ENCODE measurements at places on chromosomes 6 and 20.

GRCh38 chr20:47206962-47207641, 149.4 kb downstream of the ZMYND8 start:
- DNase-seq: no peak

GRCh38 chr6:48318670-48319069, 207.7 kb upstream of the PTCHD4 start:
- no peak for DNase-seq

GRCh38 chr6:146040360-146040759, 11.5 kb downstream of the GRM1 start:
- no peak for DNase-seq

DNA sequence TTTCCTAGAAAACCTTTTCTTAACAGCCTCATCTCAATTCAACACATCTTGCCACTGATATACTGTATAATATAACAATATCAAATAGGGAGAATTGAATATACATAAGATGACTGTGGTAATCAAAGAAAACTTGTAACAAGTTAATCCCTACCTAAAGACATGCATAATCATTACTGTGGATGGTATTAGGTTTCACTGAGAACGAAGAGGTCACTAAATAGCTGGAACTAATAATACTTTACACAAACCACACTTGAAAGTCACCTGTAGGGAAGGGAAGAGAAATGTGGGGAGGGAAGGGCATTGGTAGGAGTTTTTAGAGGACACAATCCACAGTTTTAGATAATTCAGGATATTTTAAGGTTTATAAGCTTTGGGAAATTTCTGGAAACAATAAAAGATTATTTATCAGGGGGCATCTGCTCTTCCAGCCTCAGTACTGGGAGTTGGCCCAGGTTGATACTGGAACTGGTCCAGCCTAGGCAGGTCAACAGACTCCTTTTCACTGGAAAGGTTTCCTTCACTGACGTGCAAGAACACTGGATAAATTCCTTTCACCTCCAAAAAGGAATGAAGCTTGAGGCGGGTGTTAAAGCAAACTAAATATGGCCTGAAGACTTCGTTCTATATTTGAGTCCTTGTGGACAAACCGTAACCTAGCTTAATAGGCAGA, 44.0 kb downstream of the MAP7 start:
- no peak for DNase-seq

DNA sequence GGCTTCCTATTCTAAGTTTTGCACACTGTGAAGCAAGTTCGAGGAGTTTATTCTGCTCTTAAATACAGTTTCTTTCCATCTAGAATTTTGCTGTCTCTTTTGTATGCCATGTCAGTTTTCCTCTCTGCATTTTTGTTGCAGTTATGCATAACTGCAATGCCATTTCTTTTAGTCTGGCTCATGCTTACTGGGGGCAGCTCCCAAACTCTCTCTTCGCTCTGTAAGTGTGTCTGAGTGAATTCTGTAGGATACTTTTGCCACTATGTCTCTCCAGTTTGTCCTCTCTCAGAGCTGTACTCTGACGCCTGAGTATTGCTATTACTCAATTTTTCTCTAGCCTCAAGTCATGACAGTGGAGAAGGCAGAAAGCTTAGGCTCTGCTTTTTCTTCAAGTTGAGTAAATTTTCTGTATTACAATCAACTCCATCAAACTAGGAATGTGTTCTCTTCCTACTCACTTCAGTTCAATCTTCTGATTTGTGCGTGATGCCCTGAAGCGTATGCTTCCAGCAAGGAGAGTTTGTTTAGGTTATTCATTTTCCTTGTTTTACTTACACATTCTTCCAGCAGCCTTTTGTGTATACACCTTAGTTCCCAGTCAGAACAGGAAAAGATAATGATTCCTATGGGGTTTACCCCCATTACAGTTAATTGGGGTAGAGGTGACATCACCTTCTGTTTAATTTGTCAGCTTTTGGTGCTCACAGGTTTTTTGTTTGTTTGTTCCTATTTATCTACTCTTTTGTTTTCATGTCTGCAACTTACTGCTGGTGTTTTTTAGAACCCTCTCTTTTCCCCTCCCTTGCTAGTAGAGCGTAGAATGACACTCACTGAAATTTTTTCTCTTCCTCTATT, 430.9 kb downstream of the BCKDHB start:
- DNase-seq: no peak

DNA sequence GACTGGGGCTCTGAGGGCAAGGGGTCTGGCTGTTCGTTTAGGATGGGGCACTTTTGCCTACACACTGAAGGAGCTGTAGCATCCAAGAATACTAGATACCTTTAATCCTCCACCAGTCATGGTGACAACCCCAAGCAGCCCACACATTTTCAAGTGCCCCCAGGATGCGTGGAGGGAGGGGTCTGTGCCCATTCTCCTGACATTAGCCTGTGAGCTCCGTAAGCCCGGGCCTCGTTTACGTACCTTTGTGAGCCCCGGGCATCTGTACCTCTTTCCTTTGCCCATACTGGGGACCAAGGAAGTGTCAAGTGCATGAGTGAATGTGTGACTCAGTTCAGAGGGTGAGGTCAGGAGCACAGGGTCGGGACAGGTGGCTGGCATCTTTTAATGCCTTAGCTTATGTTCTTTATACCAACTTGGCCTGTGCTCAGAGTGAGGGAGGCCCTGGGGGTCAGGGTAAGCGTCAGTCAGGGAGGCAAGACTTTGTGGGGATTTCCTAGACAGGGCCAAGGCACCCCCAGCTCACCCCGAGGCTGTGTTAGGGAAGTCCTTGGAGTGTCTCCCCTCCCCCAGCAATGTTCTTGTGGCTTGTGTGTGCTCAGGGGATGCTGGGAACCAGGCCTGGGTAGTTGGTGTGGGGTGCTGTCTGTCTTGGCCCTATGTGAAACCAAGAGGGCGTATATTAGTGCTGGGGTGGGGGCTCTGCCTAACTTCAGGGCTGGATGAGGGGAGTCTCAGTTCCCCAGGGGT, 12.9 kb downstream of the VEGFA start:
- DNase-seq: peak; percentile 38

DNA sequence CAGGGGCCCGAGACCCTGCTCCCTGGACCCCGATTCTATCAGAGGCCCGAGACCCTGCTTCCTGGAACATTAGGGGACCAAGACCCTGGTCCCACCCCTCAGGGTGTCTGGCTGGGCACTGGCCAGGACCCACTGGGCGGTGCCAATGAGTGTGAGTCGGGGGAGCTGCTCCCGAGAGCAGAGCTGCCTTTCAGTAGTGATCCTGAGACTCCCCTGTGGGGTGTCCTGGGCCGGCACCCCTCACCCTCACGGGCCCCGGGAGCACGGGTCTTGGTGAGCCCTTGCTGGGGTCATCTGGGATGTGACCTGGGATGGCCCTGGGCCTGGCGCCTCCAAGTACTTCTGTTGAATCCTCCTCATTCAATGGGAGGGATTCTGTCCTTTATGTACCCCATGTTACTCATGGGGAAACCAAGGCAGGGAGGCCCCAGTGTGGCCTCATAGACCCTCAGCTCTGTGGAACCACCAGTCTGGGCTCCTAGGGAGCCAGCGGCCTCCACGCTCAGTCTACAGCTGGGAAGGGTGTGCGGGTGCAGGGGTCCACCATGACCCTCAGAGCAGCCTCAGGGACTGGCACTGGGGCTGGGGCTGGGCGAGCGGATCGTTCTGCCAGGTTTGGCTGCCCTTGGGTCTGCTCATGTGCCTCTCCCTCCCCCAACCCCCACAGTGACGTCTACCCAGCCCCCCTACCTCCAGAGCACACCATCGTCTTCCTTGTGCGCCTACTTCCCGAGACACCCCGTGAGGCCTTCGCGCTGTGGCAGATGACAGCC, 25.6 kb downstream of the COL20A1 start:
- no peak for DNase-seq

- no peak for DNase-seq
Measured at GRCh38 chr20:50115041-50115512, 2.1 kb upstream of the UBE2V1 start.

GRCh38 chr6:87436435-87436834, 28.7 kb downstream of the CFAP206 start:
- peak; percentile 59 for DNase-seq

DNA sequence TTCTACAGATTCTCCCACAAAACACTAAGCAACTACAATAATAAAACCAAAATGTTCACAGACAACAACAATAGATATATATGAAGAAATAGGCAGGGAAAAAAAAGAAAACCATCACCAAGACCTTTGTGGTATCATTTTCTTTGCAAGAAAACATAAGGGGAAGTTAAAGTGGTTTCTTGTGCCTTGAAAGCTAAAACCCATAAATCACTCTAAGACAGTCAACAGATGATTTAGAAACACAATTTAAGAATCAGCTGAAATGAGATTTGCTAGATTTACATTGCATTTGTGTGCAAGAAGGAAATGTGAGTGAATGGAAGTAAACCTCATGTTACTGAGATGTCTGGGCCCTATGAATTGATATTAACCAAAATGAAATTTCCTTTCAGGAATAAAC, 1265.4 kb upstream of the GJE1 start:
- DNase-seq: no peak

GRCh38 chr6:56062836-56063235, 184.5 kb downstream of the COL21A1 start:
- no peak for DNase-seq

GRCh38 chr6:71334768-71335167, 46.2 kb downstream of the OGFRL1 start:
- peak; percentile 88 for DNase-seq

GRCh38 chr6:46136831-46137230, 7.0 kb downstream of the ENPP4 start:
- DNase-seq: no peak

- no peak for DNase-seq
Measured at GRCh38 chr6:105851113-105851580, 235.0 kb upstream of the PRDM1 start.

- DNase-seq: no peak
Measured at GRCh38 chr20:61733891-61734732, 331.6 kb downstream of the TAF4 start.

GRCh38 chr20:36485286-36485685, 56.0 kb upstream of the MYL9 start:
- DNase-seq: no peak

DNA sequence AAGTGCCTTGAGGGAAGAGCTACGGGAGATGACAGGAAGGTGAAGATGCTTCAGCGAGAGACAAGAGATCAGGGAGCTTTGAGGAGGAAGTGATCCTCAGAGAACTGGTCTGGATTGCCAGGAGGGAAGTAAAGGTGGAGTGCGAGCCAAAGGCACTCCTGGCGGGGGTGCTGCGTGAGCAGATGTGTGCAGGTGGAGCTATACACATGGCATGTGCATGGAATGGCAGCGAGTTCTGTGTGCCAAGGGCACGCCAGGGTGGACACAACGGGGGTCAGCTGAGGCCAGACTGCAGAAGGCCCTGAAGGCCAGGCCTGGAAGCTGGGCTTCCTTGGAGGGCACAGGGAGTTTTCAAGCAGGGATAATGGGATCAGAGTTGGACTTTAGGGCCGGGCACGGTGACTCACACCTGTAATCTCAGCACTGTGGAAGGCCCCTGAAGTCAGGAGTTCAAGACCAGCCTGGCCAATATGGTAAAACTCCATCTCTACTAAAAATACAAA, 6.2 kb downstream of the PXMP4 start:
- no peak for DNase-seq

DNA sequence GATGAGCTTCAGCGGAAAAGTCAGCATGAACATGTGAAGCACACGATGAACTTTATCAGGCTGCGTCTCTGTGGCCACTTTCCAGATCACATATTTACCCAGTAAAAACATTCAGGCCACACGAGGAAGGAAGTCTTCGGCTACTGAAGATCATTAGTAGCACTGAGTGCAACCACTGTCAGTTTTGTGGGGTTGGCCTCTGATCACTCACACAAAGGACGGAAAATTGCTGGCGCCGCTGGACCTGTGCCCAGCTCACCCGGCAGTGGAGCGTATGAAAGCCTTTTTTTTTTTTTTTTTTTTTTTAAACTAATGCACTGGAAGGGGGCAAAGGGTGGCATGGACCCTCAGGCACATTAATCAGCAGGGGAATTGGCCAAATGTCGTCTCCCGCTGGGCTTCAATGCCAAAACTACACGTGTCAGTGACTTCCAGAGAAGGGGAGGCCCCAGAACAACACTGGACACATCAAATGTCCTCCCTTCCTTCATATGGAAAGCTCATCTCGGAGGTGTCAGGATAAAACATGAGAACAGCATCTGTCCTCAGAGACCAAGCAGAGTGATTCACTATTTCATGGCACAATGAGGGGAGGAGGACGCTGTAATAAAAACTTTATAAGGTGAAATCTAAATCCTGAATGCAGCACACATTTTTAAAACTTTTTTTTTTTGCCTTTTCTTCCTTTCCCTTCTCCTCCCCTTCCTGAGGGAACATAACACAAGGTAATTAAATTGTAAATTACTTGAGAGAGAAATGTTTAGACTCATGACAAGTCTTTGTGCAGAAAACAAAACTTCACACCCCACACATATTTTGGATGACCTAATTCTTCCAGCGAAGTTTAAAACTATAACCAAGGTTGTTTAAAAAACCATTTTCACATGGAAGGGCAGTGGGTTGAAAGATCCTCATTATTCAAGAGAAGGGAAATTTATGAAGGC, 223.4 kb downstream of the FOXC1 start:
- DNase-seq: peak; percentile 79

DNA sequence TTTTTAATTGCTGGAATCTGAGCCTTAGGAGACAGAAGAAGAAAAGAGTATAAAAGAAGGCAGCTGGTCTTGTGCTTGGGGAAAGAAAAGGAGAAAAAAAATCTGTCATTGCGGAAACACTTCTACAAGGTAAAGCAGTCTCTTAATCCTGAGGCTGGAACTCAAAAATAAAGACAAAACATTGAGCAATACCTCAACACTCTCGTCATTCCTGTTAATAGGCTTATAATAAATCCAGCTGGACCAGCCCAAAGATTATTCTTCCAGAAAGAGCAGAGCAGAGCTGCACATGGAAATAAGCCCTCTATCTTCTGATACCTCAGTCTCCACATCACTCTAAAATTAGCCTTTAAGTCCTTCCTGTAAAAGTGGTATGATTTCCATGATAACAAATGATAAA, 62.0 kb upstream of the HIVEP1 start:
- no peak for DNase-seq

- DNase-seq: no peak
Measured at GRCh38 chr6:34223381-34223955, 13.2 kb upstream of the HMGA1 start.

- peak; percentile 0 for DNase-seq
Measured at GRCh38 chr20:1562622-1563021, 5.1 kb upstream of the SIRPD start.

DNA sequence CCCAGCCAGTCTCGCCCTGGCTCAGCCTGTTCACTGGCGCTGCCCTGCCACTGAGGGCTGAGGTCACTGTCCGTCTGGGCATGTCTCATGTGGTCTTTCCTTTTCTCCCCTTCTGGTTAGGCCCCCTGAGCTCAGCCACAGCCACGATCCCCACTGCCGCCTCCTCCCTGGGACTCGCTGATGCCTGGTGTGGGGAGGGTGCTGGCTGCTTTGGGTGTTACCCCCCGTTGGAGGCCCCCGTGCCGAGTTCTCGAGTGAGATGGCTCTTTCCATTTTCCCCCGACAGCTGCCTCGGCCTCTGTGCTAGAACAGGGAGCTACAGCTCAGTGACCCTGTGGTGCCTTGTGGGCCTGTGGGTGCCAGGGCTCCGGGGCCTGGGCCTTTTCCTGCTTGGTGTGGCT, 14.9 kb upstream of the TCFL5 start:
- no peak for DNase-seq

All from kidney tubule cell (primary cell).